CD4-positive, CD25-positive, alpha-beta regulatory T cell (primary cell): ENCODE measurements at places on chromosomes 7 and 10. TPM values are rescaled to one million over a fixed set of nuclear protein-coding genes. Genes with fewer than 3 reads are reported as not detected.

Gene CCDC3
- polyA plus RNA-seq: not detected

Gene MYO3A
- not detected for polyA plus RNA-seq

Gene EBLN1
- polyA plus RNA-seq: not detected

- H3K4me3 ChIP-seq: no peak overlapping the region
- H3K27ac ChIP-seq: no peak overlapping the region
- H3K4me1 ChIP-seq: no peaks in the 10 kb centered on the region
- DNase-seq: no peak
- no peaks in the 10 kb centered on the region for H3K36me3 ChIP-seq
Observed at GRCh38 chr10:103931603-103932002, 13.6 kb upstream of the STN1 start.

DNA sequence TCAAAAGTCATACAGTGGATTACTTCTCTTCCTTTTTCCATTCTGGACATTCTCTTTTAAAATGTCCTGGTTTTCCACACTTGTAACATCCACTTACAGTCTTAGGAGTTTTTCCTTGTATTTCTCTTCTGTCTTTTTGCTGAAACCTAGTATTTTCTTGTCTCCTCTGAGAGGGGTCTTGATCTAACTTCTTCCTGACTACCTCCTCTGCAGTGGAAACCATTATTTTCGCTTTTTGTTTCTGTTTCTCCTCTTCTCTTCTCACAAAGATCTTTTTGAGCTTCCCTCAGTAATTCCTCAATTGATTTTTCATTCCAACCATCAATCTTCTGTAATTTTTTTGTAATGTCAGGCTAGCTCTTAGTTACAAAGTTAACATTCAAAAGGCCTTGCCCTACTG lies 23.7 kb upstream of the ELOVL3 start:
- H3K4me3 ChIP-seq: no peak overlapping the region
- H3K36me3 ChIP-seq: no peaks in the 10 kb centered on the region
- H3K4me1 ChIP-seq: no peaks in the 10 kb centered on the region
- H3K27ac ChIP-seq: no peak overlapping the region
